NCI-H1930 (cell line): ENCODE measurements at places on chromosomes 1 and 21.

- DNase-seq, result no peak
Measured at GRCh38 chr1:36279110-36279788, 26.9 kb upstream of the SH3D21 start.

DNA sequence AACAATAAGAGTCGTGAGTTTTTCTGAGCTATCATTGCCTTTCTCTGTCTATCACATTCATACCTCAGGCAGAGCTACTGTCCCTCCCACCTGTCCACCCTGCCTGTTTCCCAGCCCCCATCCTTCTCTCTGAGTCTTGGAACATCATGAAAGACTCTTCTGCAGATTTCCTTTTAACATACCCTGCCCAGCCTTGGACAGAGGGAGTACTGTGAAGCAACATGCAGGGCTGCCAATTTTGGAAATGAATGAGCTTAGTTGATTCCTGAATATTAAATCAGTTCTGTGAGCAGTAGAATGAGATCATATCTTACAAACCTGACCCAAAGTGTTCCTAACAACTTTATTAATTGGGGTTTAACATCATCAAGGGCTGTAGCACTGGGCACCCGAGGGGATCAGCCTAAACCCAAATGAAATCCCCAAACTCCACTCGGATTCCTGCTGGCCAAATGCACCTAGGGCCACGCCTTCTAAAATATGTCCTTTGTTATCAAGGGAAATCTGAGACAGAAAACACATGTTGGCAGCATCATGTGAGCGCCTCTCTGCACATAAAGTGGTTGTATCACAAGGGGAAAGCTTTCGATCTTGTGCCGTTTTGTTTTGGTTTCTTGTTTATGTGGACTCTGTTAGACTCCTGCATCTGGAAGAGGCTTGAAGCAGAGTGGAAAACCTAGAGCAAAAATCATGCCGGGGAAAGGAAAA, 357.6 kb downstream of the KIF26B start:
- DNase-seq, result no peak

DNA sequence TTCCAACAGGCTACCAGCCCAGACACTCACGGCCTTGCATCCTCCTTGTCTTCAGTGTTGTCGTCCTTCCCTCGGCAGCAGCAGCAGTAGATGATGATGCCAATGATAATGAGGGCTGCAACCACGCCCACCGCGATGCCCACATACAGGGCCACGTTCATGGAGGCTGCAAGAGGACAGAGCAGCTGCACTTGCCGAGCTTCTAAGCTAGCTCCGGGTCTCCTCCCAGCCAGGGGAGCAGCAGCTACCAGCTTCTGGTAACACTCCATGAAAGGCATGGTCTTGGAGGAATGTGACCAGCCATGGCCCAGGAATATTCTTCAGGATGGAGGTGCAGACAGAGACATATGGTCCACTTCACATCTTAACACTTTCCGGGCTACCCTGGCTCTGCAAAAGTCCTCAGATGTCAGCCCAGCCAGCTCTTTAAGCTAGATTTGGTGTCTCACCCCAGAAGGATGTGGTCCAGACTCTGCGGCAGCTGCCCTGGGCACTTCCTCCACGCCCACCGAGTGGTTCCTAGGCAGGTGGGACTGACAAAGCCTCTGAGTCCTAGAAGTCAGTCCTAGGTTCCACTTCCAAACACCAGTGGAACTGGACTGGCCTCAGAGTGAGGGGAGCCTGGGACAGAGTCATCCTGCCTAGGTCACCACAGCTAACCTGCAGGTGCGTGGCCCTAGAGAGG, 35.1 kb downstream of the GPA33 start:
- DNase-seq, result no peak

DNA sequence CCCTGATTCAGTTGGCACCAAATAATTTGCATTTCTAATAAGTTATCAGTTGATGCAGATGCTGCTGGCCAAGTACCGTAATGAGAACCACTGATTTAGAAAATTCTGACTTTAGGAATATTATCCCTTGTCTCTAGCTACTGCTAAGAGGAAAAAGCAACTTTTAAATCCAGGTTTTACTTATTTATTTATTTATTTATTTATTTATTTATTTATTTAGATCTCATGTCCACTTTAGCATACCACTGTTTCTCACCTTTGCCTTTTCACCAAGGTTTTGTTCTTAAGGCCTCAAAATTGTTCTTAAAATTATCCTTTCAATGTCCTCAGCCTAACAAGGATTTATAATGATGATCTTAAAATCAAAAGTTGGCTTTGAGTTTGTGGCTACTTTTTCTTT, 8.7 kb upstream of the CYYR1 start:
- no peak for DNase-seq

DNA sequence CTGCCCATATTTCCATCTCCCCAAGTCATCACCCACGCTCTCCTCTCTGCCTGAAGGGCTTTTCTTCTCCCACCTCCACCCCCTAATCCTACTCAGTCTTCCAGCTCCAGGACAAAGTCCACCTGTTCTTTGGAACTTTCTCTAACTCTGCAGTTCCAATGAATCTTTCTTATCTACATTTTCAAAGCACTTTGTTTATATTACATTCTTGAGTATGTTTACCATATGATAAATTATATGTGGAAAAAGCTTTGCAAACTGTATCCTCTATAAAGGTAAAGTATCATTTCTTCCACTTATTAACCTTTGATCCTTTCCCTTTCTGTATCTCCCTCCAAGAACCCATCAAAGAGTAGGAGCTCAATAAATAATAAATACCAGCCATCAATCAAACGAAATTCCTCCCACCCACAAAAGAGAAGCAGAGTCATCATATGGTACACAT, 39.7 kb downstream of the TTC13 start:
- DNase-seq, result no peak

DNA sequence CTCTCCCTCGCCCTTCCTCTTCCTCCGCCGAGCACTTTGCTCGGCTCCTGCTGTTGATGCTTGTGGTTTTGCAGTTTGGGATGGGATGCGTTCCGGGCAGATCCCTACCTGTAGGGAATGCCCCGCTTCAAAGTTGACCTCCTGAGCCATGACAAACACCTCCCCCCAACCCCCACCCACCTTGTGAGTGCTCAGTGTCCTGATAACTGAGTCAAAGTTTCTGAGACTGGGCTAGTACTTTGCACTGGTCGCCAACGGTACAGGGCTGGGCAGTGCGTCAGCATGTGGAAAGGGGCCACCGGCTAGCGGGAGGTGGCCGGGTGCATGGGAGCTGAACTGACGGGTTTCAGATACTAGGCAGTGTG, 771 bp downstream of the RABGAP1L start:
- DNase-seq, result no peak

DNA sequence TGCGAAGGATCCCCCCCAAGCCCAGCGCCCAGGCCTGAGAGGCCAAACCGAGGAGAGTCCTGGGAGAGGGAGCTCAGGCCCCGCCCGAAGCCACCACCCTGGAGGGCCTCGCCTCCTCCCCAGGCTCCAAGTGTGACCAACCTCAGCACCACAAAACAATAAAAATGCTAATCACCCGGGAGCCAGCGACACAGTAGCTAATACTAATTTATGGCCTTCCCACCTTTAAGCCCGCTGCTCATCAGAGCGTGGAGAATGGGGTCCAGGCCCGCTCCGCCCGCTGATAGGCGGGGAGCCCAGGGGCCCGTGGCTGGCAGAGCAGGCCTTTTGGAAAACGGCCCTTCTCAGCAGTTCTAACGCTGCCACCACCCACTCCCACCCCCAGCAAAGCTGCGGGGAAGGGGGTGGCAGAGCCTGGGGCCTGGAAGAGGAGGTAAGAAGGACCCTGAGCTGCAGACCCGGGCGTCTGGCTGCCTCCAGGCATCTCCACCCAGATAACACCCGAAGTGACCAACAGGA, 20.4 kb upstream of the TAS1R2 start:
- DNase-seq, result no peak

GRCh38 chr1:170929412-170929834, 5.9 kb upstream of the MROH9 start:
- no peak for DNase-seq

- no peak for DNase-seq
Measured at GRCh38 chr1:175963740-175964139, 220.3 kb upstream of the TNR start.

- DNase-seq, result no peak
Measured at GRCh38 chr1:174656409-174657059, 208.8 kb downstream of the GPR52 start.

DNA sequence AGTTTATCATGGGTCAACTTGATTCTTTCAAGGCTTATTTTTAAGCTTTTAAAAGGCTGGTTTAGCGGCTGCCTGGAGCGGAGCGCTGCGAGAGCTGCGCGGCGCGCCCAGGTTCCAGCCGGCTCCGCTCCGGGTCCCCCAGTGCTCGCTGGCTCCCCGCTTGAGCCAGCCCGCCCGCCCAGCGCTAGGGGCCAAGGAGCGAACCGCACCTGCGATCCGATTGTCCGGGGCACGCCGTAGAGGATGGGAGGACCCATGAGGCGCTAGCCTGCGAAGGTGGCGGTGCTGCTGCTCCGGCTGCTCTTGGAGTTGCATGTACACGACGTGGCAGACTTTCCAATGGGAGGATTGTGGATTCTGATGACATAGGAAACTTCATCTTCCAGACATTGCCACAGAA, 9.9 kb upstream of the CFHR4 start:
- no peak for DNase-seq
